Stimulated activated CD4-positive, alpha-beta T cell treated with anti-CD3 and anti-CD28 coated beads, Interleukin-1b, Interleukin-23, amount 100 ng/mL, for 1 hour (primary cell): ENCODE measurements at places on chromosomes 12 and 14.

- no peak for DNase-seq
Measured at GRCh38 chr12:54018468-54018984, 9.7 kb upstream of the HOXC6 start.

DNA sequence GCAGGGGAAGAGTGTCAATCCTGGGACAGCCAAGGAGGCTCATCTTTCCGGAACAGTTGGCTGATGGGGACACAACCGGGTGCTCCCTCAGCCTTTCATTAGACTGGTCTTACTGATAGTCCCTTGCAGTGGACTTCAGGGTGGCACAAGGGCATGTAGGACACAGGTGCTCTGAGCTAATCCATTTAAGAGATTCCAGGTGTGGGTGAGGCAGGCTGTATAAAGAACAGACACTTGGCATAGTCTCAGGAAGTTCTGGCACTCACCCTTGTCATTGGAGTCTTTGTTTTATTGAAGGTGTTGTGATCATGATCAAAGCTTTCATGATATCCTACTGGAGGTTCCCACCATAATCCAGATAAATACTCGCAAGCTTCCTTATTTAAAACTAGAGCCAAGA is 341.6 kb downstream of the EMP1 start:
- no peak for DNase-seq

- DNase-seq, result no peak
Measured at GRCh38 chr14:22268875-22269274, 320.1 kb downstream of the DAD1 start.

DNA sequence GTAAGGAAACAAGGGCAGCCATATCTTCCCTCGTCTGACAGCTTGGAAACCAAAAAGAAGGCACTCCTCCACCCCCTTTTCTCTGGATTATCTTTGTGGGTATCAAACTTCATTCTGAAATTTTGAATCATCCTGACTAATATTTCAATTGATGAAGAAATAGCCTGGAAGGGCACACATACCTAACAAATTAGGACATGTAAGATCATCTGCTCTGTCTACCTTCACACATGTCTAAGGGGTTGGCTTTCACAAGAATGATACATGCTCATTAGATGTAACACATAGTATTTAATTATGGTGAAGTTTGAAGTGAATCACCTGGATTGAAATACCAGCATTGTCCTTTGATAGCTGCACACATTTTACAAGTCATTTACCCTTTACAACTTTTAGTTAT is 348.1 kb upstream of the RPL10L start:
- DNase-seq, result no peak

- DNase-seq, result no peak
Measured at GRCh38 chr12:68129979-68130378, 29.6 kb downstream of the IFNG start.

GRCh38 chr14:32524609-32525375 is 195.7 kb downstream of the AKAP6 start:
- DNase-seq, result no peak

GRCh38 chr12:115190010-115190770 is 506.2 kb upstream of the TBX3 start:
- no peak for DNase-seq

- no peak for DNase-seq
Measured at GRCh38 chr12:13780453-13780852, 200.9 kb downstream of the GRIN2B start.

DNA sequence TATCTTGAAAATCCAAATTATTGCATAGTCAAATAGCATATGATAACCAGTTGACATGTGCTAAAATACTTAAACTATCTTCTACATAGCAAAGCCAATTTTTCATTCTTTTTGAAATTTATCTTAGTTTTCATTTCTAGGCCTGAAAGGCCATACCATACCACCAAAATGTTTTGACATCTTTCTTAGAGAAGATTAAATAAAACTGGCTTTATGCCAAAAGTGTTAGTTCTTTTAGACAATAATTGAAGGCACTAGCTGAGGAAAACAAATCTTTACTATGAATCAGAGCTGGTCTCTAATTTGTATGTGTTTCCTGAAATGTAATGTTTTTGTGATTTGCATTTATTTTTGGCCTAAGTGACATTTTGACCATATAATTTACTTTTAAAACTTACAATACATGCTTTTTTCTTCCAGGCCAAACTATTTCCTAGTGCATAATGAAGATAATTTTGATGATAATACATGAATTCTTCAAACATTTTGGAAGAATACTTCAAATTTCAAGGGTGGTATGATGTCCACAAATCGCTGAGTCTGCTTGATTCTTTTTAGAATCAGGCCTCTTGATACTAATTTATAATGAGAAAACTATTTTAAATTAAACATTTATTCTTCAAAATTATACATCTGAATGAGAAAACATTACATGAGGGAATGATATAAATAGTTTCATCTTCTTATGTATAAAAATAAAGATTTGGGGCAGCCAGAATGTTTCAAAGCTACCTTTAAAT is 6.5 kb upstream of the KCNMB4 start:
- no peak for DNase-seq

DNA sequence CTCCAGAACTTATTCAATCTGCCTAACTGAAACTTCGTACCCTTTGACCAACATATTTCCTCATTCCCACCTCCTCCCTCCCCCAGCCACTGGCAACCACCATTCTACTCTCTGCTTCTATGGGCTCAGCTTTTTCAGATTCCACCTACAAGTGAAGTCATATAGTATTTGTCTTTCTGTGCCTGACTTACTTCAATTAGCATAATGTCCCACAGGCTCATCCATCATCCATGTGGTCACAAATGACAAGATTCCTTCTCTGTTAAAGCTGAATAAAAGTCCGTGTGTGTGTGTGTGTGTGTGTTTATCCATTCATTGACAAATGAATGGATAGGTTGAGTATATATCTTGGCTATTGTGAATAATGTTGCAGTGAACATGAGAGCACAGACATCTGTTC is 1.3 kb upstream of the C14orf39 start:
- DNase-seq, result no peak

- DNase-seq, result no peak
Measured at GRCh38 chr12:58647495-58647894, 272.8 kb downstream of the LRIG3 start.

DNA sequence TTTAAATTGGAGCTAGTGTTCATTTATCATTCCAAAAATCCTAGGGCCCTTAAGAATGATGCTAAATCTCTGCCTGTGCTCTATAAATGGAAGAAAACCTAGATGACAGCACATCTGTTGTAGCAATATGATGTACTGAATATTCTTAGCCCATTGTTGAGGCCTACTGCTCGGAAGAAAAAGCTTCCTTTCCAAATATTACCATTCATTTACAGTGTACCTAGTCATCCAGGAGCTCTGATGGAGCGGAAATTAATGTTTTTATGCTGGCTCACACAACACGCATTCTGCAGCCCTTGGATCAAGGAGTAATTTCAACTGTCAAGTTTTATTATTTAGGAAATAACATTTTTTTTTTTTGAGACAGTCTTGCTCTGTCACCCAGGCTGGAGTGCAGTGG is 77.4 kb downstream of the EML1 start:
- no peak for DNase-seq

DNA sequence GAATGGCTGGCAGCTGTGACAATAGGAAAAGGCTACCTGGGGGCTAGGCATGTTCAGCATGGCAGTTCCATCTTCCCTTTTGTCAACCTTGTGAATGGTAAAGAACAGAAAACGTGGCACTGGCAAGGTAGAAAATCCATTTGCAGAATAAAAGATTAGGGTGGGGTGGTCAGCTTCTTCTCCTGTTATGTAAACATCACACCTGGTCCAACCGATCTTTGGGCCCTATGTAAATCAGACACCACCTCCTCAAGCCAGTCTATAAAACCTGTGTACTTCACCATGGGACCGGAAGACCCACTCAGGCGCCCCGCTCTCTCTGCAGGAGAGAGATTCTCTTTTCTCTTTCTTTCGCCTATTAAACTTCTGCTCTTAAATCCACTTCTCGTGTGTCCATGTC is 19.6 kb upstream of the TMEM30B start:
- no peak for DNase-seq

DNA sequence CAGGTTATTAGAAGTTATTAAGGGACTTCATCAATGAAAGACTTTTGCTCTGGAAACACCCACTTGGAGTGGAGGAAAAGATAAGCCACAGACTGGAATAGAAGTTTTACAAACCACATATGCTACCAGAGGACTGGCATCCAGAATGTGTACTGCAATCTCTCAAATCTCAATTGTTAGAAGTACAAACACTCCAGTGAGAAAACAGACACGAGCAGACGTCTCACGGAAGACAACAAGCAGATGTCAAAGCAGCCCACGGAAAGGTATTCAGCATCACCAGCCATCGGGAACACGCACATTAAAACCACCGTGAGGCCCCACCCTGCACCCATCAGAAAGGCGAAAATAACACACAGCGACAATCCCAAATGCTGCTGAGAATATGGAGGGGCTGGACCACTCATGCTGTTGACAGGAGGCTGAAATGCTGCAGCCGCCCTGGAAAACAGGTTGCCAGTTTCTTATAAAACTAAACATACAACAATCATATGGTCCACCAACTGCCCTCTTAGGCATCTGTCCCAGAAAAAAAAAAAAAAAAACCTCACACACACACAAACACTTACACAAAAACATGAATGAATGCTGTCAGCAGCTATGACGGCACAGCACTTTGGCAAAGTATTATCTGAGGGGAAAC is 131.9 kb upstream of the SFSWAP start:
- no peak for DNase-seq

DNA sequence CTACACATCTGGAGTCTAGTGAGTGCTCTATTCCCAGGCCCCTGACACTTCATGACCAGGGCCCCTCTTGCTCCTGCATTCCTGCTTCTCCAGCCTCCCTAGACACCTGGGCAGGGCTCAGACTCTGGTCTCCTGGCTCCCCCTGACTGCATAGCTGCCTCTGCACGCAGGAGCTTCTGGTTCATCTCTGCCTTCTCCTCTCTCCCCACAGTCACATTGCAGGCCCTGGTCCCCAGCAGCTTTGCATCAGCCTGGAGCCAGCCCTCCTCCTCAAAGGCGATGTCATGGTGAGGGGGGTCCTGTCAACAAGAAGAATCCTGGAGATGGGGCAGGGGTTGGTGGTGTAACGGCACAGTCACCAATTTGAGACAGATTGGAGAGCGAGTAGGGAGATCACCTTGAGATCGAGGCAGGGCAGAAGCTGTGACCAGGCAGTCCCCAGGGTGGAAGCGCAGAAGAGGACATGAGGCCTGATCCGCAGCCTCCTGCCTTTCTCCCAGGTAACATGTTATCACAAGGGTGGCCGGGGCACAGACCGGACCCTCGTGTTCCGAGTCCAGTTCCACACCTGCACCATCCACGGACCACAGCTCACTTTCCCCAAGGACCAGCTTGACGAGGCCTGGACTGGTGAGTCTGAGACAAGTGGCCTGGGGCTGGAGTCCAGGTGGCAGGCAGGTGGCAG is 8.1 kb downstream of the TNS2 start:
- no peak for DNase-seq

- no peak for DNase-seq
Measured at GRCh38 chr14:36848213-36848612, 186.6 kb downstream of the PAX9 start.

DNA sequence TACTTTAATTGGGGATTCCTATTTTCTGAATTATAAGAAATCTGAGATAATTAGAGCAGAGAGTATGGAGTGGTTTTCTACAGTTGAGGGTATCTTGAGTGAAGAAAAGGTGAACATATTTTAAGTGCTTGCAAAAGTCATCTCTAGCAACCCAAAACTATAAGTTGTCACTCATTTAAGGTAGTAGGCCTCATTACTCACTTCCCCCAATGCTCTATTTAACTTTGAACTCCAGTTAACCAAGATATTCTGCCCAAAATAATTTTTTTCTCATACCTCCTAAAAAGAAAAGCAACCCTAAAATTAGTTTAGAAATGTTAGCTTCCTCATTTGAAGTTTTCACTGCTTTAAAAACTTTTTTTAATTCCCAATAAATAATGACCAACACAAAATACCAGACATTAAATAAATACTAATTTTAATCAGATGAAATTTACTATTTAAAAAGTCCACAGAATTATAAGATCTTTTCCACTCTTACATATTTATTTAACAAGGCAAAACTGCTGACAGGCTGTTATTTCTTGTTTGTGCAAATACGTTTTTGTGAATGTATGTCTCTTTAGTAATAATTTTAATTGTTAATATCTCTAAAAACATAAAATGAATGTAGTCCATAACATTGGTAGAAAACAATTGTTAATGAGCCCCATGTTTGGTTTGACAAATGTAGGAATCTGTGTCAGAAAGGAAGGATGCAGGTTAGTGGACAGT is 47.8 kb downstream of the VRK1 start:
- DNase-seq, result no peak
